Activated CD8-positive, alpha-beta T cell treated with anti-CD3 and anti-CD28 coated beads, Interleukin-2, amount 10 ng/mL, durations not matched to agents 7 days and 5 days (primary cell): ENCODE measurements at places on chromosomes 12 and 14.

GRCh38 chr12:108315486-108316105 is 23.5 kb downstream of the CMKLR1 start:
- H3K27ac ChIP-seq: peak overlapping the region; percentile 74
- peaks cover 55% of the 10 kb centered on the region for H3K4me1 ChIP-seq
- no peak overlapping the region for H3K4me3 ChIP-seq
- peaks cover 2% of the 10 kb centered on the region for H3K36me3 ChIP-seq
- H3K27me3 ChIP-seq: peaks cover 10% of the 10 kb centered on the region

GRCh38 chr12:104329707-104330532 is 26.4 kb downstream of the EID3 start:
- DNase-seq: no peak
- H3K4me3 ChIP-seq: no peak overlapping the region
- peaks cover 35% of the 10 kb centered on the region for H3K36me3 ChIP-seq
- no peaks in the 10 kb centered on the region for H3K27me3 ChIP-seq
- no peak overlapping the region for H3K27ac ChIP-seq
- no peaks in the 10 kb centered on the region for H3K4me1 ChIP-seq

DNA sequence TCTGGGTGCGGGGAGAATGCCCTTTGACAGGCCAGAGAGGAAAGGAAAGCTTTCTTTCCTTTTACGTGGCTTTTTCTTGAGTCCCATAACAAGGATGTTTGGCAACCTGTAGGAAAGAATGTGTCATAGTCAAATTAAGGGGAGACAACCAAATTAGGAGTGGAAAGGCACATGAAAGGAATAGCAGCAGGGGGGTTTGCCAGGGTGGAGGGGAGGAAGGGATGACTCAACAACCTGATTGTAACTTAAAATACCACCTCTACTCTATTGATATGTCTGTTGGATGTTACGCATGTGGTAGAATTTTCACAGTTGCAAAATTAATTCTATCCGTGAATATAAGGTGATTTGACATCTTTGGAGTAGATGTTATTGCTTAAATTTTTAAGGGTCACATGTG is 28.5 kb upstream of the MYBPC1 start:
- H3K4me3 ChIP-seq: no peak overlapping the region
- H3K27ac ChIP-seq: no peak overlapping the region
- DNase-seq: no peak
- no peaks in the 10 kb centered on the region for H3K4me1 ChIP-seq
- peaks cover 2% of the 10 kb centered on the region for H3K27me3 ChIP-seq

DNA sequence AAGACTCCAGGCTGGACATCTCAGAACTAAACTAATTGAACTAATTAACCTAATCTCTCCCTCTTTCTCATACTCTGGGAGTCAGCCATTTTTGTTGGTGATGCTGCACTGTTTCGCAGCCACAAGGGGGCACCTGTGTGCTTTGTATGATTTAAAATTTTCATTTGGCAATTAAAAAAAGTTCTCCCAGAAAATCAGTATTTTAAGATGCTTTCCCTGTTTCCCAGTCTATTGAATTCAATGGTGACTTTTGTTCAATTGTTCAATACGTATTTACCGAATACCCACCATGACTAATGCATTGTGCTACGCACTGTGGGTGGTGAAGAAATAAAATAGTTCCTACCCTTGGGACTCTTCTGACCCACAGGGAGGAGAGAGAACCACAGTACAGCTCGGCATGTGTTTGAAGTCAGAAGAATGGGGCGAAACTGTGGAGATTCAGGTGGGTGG is 63.7 kb downstream of the ZNF664 start:
- no peaks in the 10 kb centered on the region for H3K36me3 ChIP-seq
- H3K27me3 ChIP-seq: peaks cover 13% of the 10 kb centered on the region

GRCh38 chr12:10241290-10241689 is 28.6 kb downstream of the GABARAPL1 start:
- no peak for DNase-seq
- H3K4me1 ChIP-seq: peaks cover 49% of the 10 kb centered on the region
- no peak overlapping the region for H3K27ac ChIP-seq

DNA sequence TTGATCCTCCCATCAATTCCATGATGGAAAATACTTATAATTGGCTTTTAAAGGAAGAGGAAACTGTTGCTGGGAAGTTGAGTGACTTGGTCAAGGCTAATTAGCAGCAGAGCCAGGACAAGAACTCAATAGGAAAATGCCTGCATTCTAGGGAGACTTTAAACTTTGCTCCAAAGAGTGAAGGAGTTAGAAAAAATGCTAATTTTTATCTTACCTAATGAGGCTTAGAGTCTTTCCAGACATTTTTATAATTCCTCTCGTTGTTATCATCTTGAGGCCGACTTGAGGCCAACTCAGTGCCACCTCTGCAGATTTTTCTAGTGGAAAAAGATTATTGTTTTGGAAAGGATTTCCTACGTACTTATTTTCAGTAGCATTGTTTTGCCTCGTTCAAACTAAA is 344.6 kb downstream of the ETNK1 start:
- no peaks in the 10 kb centered on the region for H3K36me3 ChIP-seq
- no peak overlapping the region for H3K27ac ChIP-seq
- H3K27me3 ChIP-seq: no peaks in the 10 kb centered on the region

- H3K4me3 ChIP-seq: no peak overlapping the region
- no peaks in the 10 kb centered on the region for H3K36me3 ChIP-seq
- no peaks in the 10 kb centered on the region for H3K4me1 ChIP-seq
- no peak for DNase-seq
- no peak overlapping the region for H3K27ac ChIP-seq
Observed at GRCh38 chr12:99235381-99235780, 412.2 kb upstream of the GARIN6 start.

- peaks cover 7% of the 10 kb centered on the region for H3K27me3 ChIP-seq
- H3K4me3 ChIP-seq: no peak overlapping the region
- H3K4me1 ChIP-seq: no peaks in the 10 kb centered on the region
- H3K36me3 ChIP-seq: no peaks in the 10 kb centered on the region
- H3K27ac ChIP-seq: no peak overlapping the region
Observed at GRCh38 chr12:130764475-130765185, 48.5 kb upstream of the RIMBP2 start.

GRCh38 chr14:68284333-68284732 is 464.8 kb downstream of the RAD51B start:
- DNase-seq: no peak
- H3K27me3 ChIP-seq: no peaks in the 10 kb centered on the region
- H3K4me3 ChIP-seq: peak overlapping the region; percentile 57
- H3K27ac ChIP-seq: peak overlapping the region; percentile 98

- no peaks in the 10 kb centered on the region for H3K27me3 ChIP-seq
- H3K27ac ChIP-seq: peak overlapping the region; percentile 17
- peaks cover 60% of the 10 kb centered on the region for H3K36me3 ChIP-seq
- peak; percentile 19 for DNase-seq
- H3K4me1 ChIP-seq: peaks cover 42% of the 10 kb centered on the region
Observed at GRCh38 chr12:111453071-111453989, 47.6 kb downstream of the SH2B3 start.

DNA sequence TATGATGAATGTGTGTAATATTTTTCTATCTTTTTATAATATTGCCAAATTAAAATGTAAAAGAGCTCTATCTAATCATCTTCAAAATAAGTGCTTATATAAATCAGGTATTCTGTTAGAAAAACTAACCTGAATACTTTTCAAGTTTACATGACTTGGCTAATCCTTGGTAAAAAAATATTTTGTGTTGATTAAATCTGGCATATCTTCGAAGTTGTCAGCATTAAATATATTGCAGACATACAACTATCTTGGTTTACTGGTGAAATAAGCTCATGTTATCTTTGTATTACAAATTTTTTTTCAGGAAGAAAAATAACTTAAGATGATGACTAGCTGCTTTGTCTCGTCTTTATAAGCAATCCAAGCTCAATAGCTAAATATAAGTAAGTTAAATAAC is 39.6 kb downstream of the MGAT4C start:
- no peaks in the 10 kb centered on the region for H3K36me3 ChIP-seq
- H3K4me1 ChIP-seq: no peaks in the 10 kb centered on the region
- no peaks in the 10 kb centered on the region for H3K27me3 ChIP-seq
- DNase-seq: no peak
- H3K4me3 ChIP-seq: no peak overlapping the region

DNA sequence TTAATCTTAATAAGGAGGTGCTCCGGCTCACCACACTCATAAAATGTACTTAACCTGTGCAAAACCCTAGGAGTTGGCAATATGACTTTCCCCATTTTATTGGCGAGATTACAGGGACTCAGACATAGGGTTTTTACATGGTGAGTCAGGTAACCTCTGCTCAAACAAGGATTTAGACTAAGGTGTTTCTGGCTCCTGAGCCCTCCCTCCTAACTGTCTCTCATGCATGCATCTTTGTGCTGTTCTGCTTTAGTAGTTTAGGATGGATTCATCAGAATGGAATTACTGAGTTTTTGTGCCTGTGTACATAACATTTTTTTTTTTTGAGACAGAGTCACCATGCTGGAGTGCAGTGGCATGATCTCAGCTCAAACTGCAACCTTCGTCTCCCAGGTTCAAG is 993.3 kb upstream of the TMEM132C start:
- no peaks in the 10 kb centered on the region for H3K36me3 ChIP-seq
- H3K27ac ChIP-seq: no peak overlapping the region
- no peaks in the 10 kb centered on the region for H3K27me3 ChIP-seq
- no peak for DNase-seq
- H3K4me3 ChIP-seq: no peak overlapping the region
- peaks cover 7% of the 10 kb centered on the region for H3K4me1 ChIP-seq

DNA sequence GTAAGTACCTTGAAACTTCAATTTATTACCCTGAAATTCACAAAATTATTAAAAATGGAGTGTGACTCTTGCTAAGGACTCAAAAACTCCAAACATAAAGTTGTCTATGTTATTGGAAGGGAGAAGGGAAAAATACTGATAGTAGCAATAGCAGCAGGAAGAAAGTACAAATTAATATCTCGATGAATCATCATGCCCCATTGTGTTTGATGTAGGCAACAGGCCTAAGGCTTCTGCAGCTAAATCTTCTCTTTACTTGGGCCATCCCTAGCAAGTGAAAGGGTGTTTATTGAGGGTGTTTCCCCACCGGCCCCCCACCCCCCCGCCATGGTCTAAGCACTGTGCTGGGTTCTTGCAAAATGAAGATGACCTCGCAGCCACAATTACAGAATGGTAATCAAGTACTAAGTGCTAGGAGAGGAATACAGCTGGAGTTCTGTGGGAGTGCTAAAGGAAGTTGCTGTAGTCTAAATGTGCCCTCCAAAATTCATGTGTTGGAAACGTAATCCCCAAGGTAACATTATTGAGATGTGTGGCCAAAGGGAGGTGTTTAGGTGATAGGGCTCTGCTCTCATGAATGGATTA is 76.5 kb downstream of the SNAPC1 start:
- no peaks in the 10 kb centered on the region for H3K36me3 ChIP-seq
- H3K27me3 ChIP-seq: peaks cover 33% of the 10 kb centered on the region
- no peak overlapping the region for H3K27ac ChIP-seq
- no peak overlapping the region for H3K4me3 ChIP-seq
- peaks cover 9% of the 10 kb centered on the region for H3K4me1 ChIP-seq
- no peak for DNase-seq

GRCh38 chr12:116727261-116727660 is 10.6 kb downstream of the SPRING1 start:
- H3K4me3 ChIP-seq: no peak overlapping the region
- no peaks in the 10 kb centered on the region for H3K27me3 ChIP-seq
- no peak for DNase-seq
- H3K27ac ChIP-seq: no peak overlapping the region
- H3K36me3 ChIP-seq: peaks cover 16% of the 10 kb centered on the region

GRCh38 chr12:25838007-25838406 is 120.5 kb upstream of the RASSF8 start:
- no peak for DNase-seq
- H3K27ac ChIP-seq: no peak overlapping the region
- H3K4me3 ChIP-seq: no peak overlapping the region
- H3K27me3 ChIP-seq: peaks cover 4% of the 10 kb centered on the region
- no peaks in the 10 kb centered on the region for H3K4me1 ChIP-seq
- H3K36me3 ChIP-seq: no peaks in the 10 kb centered on the region

DNA sequence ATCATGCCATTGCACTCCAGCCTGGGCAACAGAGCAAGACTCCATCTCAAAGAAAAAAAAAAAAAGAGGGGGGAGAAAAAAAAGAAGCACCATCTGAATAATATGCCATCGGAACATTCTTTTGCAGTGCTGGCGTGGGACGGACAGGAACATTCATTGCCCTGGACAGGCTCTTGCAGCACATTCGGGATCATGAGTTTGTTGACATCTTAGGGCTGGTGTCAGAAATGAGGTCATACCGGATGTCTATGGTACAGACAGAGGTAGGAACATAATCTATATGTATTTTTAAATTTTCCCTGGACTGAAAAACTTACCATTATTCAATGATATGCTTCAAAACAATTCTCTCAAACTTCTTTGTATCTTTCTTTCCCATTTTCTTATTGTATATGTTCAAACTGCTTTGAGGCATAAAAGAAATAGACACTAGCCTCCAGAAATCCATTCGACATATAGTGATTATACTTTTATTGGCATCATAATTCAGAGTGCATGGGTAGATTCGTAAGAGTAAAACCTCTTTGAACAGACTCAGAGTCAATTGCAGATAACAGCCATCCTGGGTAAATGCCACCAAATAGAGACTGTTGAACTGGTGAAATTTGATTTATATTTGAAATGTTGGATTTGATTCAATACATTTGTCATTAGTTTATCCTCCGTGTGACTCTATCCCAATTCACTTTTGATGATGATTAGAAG is 199.7 kb downstream of the EPS8 start:
- no peak for DNase-seq
- H3K4me3 ChIP-seq: peak overlapping the region; percentile 65
- H3K27ac ChIP-seq: no peak overlapping the region
- H3K4me1 ChIP-seq: peaks cover 14% of the 10 kb centered on the region
- peaks cover 2% of the 10 kb centered on the region for H3K27me3 ChIP-seq

GRCh38 chr12:48980953-48981756 is 3.0 kb downstream of the WNT1 start:
- H3K4me1 ChIP-seq: peaks cover 53% of the 10 kb centered on the region
- H3K27me3 ChIP-seq: peaks cover 74% of the 10 kb centered on the region
- peak overlapping the region; percentile 76 for H3K4me3 ChIP-seq
- H3K27ac ChIP-seq: peak overlapping the region; percentile 82
- no peaks in the 10 kb centered on the region for H3K36me3 ChIP-seq
